Activated CD4-positive, CD25-positive, alpha-beta regulatory T cell treated with anti-CD3 and anti-CD28 coated beads, Interleukin-2, amount 50 U/mL, for 16 hours (primary cell): ENCODE measurements at places on chromosomes 12 and 14.
A peak's percentile ranks its signal among the peaks of the same experiment; 100 is the strongest.

- no peak for DNase-seq
These were observed 103.9 kb downstream of the AVPR1A start for GRCh38 chr12:63047146-63047545.

DNA sequence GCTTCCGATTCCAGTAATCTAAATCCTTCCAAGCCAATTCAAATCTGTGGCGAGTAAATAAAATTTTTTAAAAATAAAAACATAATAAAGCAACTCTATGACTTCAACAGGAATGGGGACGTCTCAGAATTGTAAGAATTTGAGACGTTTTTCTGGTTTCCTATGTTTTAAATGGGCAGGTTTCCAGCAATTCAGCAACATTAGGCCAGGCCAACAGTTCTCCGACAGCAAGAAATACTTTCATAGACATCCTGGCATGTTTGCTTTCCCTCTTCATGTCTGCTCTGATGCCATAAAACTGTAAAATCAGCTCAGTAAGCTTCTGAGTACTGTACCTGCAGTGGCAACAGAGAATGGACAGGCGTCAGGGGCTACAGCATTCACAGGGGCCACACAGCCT lies 35.8 kb upstream of the DICER1 start:
- DNase-seq = no peak

- no peak for DNase-seq
These were observed 160.9 kb upstream of the ABCD2 start for GRCh38 chr12:39780411-39780912.

- DNase-seq = no peak
These were observed 25.3 kb upstream of the DHRS2 start for GRCh38 chr14:23610815-23611289.

GRCh38 chr14:39351708-39352107 lies 80.5 kb downstream of the FBXO33 start:
- DNase-seq = no peak

GRCh38 chr12:52319097-52319496 lies 2.1 kb downstream of the KRT83 start:
- DNase-seq = no peak

- no peak for DNase-seq
These were observed 90.9 kb downstream of the TMEM121 start for GRCh38 chr14:105617201-105617777.

- no peak for DNase-seq
These were observed 2.8 kb downstream of the MAP4K5 start for GRCh38 chr14:50529288-50530179.

DNA sequence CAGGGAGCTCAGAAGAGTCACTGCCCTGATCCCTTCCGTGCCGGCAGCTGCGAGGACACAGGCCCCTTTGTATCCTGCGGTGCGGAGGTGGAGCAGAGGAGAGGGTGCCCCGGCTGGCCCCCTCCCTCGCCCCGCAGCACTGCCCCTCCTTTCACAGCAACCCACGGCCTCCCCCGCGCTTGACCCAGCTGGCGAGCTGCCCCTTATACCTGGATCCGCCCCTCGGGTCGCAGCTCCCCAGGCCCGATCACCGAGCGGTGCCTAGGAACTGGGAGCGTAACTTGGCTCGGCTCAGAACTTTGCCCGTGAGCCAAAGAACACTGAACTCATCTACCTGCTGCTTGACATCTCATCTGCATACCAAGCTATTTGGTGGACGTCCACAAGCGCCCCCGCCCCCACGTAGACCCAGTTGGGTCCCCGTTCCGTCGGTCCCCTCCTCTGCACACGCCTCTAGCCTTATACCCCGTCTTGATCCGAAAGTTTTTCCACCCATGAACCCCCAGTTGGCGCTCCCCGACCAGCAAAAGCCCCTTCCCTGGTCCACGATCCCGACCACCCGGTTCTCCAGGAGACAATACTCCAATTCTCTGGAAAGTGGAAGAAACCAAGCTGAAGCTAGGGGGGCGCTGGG lies 697 bp upstream of the DNAJC14 start:
- no peak for DNase-seq

GRCh38 chr12:5466521-5466960 lies 34.6 kb downstream of the NTF3 start:
- DNase-seq = no peak

GRCh38 chr12:58710901-58711300 lies 209.4 kb downstream of the LRIG3 start:
- DNase-seq = no peak

DNA sequence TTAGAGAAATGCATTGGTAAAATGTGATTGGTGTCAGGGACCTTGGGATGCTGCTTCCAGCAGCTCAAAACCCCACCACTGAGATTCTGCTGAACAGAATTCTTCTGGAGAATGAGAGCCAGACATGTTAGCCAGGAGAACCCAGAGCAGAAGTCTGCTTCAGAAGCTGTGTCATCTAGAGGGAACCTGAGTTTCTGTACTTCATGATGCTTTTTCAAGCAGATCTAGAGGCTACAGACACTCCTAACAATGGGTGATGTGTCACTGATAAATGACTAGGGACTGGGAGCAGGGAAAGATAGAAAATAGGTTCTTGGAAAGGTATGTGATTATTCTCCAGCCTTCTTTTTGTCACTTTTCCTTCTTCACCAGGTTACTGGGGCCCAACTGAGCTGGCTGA lies 41.6 kb downstream of the KANSL2 start:
- no peak for DNase-seq

GRCh38 chr14:39912192-39913100 lies 480.2 kb upstream of the FBXO33 start:
- DNase-seq = no peak

DNA sequence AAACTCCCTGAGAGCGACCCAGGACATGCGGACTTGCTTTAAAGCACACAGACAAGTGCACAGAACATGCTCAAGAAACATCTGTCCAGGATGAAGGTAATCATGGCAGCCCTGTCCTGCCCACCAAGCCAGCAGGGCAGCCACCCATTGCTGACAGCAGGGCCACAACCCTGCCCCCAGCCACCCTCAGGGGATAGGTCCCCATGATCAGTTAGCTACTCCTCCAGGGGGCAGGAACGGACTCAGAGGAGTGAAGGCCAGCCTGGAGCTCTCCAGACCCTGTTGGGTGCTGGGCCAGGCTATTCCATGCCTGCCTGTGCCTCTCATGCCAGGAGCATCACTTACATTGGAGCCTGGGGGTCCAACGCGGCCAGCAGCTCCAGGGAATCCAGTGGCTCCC lies 15.8 kb downstream of the TMEM106C start:
- DNase-seq = no peak

- DNase-seq = no peak
These were observed 55.0 kb downstream of the TPCN1 start for GRCh38 chr12:113276306-113276705.

GRCh38 chr12:120735181-120735580 lies 9.6 kb downstream of the ACADS start:
- no peak for DNase-seq

DNA sequence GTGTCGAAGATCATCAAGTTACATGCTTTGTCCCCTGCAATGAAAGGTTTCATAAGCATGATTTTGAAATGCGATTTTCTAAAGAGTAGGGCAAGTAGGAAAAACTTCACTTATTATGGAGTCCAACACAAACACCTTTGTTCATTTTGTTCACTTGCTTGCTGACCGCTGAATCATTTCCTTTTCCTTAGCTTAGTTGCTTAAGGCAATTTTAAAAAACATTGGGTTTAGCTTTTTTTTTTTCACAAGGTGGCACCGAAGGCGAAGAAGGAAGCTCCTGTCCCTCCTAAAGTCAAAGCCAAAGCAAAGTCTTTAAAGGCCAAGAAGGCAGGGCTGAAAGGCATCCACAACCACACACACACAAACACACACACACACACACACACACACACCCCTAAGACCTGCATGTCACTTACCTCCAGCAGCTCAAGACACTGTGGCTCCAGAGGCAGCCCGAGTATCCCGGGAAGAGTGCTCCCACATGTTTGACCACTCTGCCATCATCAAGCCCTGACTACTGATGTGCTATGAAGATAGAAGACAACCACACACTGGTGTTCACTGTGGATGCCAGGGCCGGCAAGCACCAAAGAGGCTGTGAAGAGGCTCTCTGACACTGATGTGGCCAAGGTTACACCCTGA lies 11.4 kb downstream of the MANSC1 start:
- no peak for DNase-seq

GRCh38 chr12:4584896-4585295 lies 22.9 kb downstream of the DYRK4 start:
- DNase-seq = no peak

DNA sequence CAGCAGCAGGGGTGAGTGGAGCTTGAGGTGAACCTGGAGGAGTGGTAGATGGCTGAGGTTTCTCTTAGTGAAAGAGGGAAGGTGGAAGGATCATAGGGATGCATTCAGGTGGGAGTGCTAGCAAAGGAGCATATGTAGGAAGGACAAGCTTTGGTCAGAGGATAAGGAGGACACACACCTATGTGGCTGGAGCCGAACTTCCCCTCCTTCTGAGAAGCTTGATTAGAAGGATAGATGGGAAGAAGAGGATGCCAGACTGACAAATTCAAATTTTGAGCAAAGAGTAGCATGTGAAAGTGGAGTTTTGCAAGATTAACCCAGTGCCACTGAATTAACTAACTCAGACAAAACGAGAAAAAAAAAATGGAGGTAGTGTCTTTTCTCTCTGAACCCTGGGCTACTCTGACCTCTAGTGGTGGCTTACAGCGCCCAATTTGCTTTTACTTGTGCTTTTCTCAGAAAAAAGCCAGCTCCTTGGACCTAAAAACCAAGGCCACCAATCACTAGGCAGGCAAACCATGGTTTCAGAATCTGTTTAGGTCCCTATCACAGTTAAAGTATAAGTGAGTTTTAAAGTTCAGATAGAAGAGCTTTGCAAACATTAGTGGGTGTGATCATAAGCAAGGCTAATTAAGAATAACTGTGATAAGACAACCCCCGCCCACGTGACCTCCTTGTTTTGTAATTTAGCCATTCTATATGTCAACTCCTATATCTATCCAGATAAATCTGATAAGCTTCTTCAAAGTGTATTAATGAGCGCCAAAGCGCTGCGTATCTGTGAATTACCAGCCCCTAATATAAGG lies 15.5 kb downstream of the EMP1 start:
- peak; percentile 48 for DNase-seq

GRCh38 chr12:120242275-120242799 lies 23.2 kb downstream of the PXN start:
- no peak for DNase-seq

- no peak for DNase-seq
These were observed 64.5 kb downstream of the CRADD start for GRCh38 chr12:93741659-93742109.
